ENCODE measurements at places on chromosomes 6 and 20.

DNA sequence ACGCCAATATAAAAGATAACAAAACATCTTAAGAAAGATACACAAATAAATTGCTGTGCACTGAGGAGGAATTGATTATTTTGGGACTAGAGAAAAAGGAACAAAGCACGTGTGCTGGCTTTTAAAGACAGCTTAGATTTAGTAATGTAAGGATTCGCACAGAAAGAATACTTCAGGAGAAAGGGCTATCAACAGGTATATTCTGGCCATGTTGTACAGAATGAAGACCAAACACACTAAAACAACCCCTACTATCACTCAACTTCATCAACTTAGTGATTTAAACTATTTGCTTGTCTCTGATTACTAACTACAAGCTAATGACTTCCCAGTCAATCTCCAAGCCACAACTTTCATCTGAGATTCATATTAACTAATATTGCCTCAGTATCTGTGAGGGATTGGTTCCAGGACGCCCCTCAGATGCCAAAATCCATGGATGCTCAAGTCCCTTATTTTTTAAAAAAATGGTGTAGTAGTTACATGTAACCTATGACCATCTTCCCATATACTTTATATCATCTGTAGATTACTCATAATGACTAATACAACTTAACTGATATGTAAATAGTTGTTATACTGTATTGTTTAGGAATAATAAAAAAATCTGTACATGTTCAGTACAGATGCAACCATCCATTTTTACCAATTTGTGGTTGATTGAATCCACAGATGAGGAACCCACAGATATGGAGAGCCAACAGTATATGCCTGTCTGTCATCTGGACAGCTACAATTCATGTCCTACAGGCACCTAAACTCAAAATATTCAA lies 4.5 kb downstream of the DEK start:
- DNase-seq: no peak

DNA sequence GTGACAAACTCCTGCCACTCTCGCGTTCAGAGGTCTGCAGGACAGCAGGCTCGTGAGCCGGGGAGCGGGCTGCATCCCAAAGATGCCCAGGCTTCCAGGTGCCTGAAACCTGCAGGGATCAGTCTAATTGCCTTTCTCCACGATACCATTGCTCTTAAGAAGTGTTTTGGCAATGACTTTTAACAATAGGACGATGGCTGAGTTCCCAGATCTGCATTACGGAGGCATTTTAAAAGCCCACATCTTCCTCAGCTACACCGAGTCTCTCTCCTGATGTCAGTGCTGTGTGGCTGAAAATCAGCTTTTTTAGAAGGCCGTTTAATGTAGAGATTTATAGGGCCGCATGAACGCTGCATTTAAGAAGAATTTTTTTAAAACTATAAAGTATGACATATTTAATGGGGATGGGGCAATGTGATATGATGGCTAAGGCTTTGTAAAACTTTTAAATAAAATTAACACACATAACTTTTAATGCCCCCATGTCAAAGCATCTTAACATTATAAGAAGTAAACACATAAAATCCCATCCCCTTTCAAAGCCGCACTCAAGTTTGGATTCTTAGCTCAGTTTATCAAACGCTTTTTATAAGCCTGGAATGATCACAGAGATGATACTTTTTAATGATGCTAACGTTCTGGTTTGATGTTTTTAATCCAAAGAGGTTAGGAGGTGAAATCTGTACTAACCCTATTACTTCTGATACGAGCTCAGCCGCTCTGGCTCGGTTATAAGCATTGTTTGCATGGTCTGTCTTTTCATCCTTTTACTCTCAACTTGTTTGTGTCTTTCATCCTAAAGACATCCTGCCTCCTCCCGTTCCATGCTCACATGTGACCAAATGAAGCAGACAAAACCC lies 386.0 kb downstream of the SMOC2 start:
- DNase-seq: no peak

GRCh38 chr6:157535340-157536222 lies 154.6 kb downstream of the ZDHHC14 start:
- DNase-seq: no peak

GRCh38 chr6:84866715-84867114 lies 102.3 kb upstream of the TBX18 start:
- DNase-seq: no peak

DNA sequence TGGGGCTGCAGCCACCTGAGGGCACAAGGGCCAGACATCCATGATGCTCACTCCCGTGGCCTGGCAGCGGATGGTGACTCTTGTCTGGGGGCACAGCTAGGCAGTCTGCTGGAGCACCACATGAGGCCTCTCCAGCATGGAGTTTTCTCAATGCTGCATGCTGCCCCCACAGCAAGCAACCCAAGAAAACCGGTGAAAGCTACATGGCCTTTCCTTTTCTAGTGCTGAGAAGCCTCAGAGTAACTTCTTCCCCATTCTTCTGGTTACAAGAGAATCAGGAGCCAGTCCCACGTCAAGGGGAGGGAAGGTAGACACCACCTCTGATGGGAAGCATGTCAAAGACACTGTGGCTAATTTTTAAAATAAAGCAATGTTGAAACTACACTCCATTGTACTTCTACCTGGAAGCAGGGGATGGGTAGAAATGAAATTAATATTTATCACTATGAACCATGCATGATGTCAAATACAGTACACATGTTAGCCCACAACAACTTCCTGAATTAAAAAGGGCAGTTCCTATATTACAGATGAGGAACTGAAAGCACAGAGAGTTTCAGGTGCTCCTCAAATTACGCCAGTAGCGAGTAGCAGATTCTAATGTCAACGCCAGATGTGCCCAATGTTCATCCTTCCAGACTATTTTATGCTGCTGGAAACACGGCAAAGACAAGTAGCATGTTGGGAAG lies 101.5 kb downstream of the LAMP5 start:
- DNase-seq: no peak

DNA sequence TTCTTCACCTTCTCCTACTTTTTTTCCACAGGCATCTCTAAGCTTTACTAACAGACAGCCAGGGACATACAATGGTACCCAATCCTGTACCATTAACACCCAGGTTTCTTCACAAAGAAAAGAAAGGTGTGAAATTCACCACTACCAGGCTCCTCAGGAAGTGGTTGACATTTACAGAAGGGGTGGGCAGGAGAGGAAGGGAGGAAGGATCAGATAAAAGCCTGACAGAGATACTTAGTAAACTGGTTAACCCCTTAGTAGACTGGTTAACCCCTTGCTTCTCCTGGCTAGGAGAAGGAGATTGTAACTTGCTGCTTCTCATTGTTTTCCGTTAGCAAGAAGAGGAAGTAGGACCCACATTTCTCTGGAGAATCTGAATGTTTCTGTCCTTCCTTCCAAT lies 7.2 kb downstream of the SAMD3 start:
- DNase-seq: peak; percentile 4

DNA sequence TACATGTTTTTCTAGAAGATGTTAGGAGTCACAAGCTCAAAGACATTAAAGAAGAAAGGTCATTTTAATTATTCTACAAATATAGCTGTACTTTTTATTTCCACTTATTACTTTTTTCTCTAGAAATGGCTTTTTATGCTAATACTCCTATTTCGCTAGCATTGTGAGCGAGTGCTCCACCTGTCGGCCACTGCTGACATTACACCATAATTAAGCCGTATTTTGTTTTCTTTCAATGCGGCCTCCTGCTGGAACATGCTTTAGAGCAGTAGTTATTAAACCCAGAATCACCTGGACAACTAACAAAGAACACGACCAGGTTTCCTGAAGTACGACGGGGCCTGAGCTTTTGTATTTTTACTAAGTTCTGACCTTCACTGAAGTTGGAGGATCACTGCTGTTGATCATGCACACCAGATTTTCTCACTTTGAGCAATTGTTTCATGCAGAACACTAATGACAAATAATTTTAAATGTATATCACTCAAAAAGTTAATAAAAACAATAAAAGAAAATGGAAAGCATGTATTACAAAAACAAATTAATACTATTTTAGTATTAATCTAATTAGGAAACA lies 74.1 kb upstream of the PAK5 start:
- no peak for DNase-seq

GRCh38 chr6:129748901-129749748 lies 39.1 kb upstream of the ARHGAP18 start:
- DNase-seq: no peak

GRCh38 chr6:6880745-6881437 lies 226.9 kb upstream of the RREB1 start:
- DNase-seq: no peak

- DNase-seq: no peak
Measured at GRCh38 chr6:52990342-52990741, 4.7 kb downstream of the GSTA4 start.

DNA sequence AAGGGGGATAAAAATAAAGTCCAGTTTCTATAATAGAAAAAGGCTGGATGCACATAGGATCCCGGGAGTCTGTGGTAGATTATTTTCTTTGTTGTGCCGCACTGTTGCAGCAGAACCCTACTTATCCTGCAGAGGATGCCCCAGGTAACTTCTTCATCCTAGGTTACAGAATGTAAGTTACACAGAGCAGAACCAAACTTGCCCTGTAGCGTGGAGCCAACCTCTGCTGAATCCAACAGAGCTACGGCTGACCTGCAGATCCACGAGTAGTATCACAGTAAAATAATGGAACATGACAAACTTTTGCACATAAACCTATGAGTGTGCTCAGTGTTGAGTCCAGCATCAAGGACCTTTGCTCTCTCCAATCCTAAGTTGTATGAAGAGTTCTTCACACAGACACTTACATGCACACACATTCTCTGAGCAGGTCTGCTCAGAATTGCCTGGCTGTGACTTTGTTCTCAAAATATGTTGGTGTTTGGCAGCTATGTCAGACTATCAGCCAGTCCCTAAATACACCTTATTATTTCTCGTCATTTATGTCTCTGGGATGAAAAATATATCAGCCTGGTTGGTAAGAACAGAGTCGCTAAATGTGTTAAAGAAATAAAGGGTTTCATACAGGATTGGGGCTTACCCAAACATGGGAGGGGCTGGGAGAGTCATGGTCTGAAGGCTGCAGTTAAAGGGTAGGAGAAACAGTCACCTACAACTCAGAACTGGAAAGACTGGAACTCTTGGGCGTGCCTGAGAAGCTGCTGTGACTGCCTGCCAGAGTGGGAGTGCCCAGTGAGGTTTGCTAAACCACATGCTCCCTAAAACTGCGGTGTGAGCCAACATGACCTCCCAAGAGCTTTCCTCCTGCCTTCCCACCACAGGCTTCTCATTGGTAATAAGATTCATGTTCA lies 165.1 kb upstream of the SLC24A3 start:
- DNase-seq: no peak

- DNase-seq: no peak
Measured at GRCh38 chr6:15157479-15157878, 88.4 kb upstream of the JARID2 start.

DNA sequence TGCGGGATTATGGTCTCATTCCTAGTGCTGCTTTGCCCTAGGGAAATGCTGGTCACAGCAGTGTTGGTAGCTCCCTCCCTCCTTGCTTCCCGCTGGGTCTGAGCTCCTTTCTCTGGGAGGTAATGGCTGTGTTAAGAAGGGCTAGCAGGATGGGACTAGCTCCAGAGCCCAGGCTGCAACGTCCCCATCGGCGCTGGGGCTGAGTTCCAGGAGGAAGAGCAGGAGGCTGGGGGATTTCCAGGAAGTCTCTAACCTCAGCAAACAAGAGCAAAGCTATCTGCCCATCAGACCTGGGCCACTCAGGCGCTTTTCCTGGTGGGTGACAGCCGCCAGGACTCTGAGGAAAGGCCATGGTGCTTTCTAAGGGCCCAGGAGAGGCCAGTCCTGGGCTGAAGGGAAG lies 174.2 kb downstream of the DLL1 start:
- DNase-seq: no peak

DNA sequence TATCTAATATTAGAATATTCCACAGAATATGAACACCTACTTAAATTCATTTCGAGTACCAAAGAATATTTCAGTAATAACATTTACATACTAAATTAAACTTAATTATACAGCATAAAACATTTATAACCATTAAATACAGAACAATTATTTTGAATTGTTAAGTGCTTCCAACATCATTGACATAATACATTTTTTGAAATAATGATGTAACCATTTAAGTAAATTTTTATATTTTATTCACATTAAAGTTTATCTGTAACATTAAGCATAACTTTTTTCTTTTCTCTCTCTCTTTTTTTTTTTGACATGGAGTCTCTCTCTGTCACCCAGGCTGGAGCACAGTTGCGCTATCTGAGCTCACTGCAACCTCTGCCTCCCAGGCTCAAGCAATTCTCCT lies 44.5 kb downstream of the FUT9 start:
- no peak for DNase-seq

DNA sequence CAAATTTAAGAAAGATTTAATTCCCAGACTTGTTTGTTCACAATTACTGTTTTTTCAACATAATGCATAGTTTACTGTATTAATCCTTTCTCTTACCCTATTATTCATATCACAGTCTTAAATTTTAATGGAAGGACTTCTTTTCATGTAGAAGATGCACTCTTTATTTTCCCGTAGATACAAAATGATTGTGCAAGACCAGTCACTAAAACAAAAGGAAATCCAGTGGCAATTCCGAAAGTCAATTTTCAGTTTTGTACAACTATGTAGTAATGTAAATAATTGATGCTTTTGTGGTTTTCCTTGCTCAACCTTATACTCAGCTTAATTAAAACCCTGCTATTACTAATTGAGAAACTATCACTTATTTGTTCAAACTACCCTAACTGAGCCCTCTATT lies 361.5 kb upstream of the PTCHD4 start:
- DNase-seq: no peak

- DNase-seq: no peak
Measured at GRCh38 chr6:6386010-6386409, 65.5 kb upstream of the F13A1 start.

- no peak for DNase-seq
Measured at GRCh38 chr6:3884007-3884745, 35.0 kb downstream of the FAM50B start.

- DNase-seq: no peak
Measured at GRCh38 chr6:78701407-78701806, 165.9 kb upstream of the IRAK1BP1 start.

- DNase-seq: no peak
Measured at GRCh38 chr20:842547-842940, 9.0 kb downstream of the FAM110A start.

GRCh38 chr6:125948455-125948854 lies 8.1 kb upstream of the HINT3 start:
- no peak for DNase-seq

DNA sequence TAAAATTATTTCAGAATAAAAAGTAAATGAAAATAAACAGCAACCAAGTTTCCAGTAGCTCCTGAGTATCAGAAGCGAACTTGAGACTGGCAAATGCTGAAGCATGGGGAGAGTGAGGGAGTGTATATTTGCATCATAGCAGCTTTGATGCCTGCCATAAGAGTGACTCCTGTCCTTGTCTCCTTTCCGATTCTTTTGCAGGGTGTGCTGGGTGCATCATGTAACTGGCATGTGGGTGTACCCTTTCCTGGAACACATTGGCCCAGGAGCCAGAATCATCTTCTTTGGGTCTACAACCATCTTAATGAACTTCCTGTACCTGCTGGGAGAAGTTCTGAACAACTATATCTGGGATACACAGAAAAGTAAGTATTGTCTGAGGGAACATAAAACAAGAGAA lies 117.4 kb downstream of the ADAT2 start:
- no peak for DNase-seq

- DNase-seq: no peak
Measured at GRCh38 chr6:8664700-8665099, 229.4 kb upstream of the SLC35B3 start.
